ENCODE measurements at places on chromosomes 11 and 22.
A peak's percentile ranks its signal among the peaks of the same experiment; 100 is the strongest.

DNA sequence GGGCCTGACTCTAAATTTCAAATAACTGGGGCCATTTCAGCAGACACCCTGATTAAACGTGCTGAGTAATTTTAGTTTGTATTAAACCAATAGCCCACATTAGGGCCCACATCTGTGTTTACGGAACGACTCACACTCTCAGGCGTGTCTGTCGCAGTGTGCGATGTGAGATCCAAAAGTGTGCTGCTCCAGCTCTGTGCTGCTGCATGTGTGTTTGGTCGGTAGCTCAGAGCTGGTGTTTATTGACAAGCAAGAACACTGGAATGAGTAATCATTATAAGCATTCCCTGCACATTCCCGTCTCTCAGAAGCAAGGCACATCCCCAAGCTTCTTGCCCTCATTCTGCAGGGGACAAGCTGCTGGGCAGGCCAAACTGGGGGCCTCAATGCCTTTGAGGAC lies 7.8 kb downstream of the OPCML start:
- DNase-seq, result no peak

DNA sequence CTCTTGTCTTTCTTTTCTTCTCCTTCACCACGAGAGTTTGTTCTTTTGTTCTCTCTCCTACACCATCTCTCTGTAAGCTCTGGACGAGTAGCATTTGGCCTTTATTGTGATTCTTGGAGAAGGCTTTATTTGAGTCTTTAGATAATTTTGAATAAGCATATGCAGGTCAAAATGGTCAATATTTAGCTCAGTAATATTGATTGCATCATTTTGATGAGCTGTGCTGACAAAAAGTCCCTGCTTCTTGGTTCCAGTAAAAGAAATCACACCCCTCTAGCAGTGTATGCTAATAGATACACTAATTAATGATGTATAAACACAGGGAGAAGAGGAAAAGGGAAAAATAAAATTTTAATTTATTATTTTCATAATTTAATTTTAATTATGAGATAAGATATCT lies 25.8 kb upstream of the MUC15 start:
- no peak for DNase-seq

DNA sequence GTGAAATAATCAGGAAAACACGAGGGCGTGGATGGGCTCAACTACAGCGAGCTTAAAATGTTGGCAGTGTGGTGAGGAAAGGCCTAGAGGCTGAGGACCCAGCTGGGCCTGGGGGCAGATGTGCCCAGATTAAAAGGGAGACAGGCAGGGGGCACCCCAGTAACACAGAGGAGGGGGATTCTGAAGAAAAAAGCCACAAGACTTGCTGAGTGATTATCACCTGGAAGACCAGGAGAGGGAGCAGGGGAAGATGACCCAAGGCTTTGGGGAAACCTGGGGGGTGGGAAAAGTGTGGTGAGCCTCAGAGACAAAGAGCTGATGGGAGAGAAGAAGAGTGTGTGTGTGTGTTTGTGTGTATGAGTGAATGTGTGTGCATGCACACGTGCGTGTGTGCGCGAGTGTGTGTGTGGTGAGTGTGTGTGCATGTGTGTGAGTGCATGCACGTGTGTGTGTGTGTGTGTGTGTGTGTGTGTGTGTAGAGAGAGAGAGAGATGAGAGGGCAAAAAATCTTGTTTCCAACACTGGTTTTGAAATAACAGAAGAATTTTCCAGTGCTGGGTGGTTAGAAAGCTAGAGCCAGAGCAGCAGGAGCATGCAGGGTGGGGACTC lies 500.5 kb downstream of the BUD13 start:
- no peak for DNase-seq

DNA sequence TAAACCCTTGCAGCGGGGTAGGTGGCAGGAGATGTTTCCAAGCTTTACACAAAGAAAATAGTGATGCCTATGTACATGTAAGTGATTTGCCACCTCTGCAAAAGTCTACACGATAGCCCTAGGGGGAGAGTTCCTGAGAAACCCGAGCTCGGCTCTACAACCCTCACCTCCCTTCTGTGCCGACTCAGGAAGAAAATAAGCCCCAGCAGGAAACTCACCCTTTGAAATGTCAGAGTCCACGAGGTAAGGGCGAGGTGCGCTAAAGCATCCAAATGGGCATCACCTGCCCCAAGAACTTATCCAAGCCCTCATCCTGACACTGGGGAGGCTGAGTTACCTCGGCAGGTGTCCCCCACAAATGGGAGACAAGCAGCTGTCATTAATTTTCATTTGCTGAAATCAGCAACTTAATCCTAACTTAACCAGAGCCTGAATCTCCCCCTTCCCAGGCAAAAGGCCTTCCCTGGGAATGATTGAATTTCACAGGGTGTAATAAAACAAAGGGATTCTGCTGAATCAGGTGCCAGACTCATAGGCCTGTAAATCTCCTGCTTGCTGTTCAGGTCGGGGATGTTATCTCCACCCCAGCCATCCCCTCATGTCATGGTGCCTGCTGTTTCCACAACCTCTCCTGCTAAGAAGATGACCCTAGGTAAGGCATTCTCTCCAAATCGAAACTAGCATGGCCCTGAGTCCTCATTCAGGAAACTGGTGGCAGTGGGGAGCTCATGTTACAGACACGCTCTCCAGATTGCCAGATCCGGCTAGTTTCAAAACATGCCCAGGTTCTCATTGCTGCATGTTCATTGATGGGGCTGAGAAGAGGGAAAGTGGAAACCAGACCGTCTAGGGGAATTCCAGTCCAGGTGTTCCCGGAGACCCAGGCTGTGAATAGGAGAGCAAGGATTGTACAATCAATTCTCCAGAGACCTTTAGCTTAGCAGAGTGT lies 105.3 kb upstream of the KIRREL3 start:
- no peak for DNase-seq

DNA sequence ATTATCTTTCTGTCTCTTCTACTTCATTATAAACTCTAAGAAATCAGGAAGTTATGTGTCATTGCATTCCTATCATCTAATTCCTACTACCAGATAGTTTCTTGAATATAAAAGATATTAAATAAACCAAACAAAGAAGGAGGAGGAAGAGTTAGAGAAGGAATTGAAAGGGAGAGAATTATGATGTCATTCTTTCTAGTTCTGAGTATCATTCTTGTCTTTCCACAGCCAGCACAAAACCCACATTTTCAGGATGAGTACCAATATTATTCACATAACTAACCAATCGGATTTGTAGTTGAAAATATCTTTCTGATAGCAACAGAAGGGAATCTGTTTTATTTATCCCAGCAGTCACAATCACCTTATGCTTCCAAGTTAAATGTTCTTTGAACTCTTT lies 13.3 kb downstream of the MS4A13 start:
- no peak for DNase-seq

DNA sequence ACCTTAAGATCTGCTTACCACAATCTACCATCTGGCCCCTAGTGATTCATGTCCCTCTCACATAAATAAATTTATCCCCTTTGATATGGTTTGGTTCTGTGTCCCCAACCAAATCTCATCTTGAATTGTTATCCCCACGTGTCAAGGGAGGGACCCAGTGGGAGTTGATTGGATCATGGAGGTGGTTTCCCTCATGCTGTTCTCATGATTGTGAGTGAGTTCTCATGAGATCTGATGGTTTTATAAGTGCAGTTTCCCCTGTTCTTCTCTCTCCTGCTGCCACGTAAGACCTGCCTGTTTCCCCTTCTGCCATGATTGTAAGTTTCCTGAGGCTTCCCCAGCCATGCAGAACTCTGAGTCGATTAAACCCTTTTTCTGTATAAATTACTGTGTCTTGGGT lies 37.2 kb downstream of the OR2AG2 start:
- DNase-seq, result no peak

DNA sequence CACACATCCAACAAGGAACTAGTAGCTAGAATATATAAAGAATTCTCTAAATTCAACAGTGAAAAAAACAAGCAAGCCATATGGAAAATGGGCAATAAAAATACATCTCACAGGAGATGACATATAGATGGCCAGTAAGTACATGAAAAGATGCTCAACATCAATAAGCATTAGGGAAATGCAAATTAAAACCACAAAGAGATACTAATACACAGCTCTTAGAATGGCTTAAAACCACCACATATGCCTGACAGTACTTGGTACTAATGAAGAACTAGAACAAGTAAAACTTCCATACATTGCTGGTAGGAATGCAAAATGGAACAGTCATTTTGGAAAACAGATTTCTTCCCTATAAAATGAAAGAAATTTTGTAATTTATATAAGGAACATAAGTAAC lies 71.6 kb upstream of the GAB2 start:
- DNase-seq, result no peak

GRCh38 chr11:64877390-64878222 lies 815 bp downstream of the EHD1 start:
- DNase-seq, result no peak

- peak; percentile 61 for DNase-seq
These were observed 1.6 kb upstream of the LGALS2 start for GRCh38 chr22:37581504-37581903.

DNA sequence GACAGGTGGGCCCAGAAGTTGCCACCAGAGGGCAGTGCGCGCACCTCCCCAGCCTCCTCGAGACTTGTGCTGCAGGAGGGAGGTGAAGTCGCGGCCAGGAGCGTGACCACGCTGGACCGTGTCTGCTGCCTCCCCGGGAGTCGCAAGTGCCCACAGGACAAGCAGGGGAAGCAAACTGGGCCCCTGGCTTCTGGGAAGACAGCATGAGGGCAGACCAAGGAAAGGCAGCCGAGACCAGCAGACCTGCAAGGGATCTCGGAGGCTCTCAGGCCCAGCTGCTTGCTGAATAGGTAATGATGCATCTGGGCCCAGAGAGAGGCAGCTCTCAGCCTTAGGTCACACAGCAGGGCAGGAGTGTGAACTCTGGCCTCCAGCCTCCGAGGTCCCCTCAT lies 17.0 kb upstream of the IL2RB start:
- peak; percentile 68 for DNase-seq

- DNase-seq, result peak; percentile 9
These were observed 25.8 kb upstream of the DAGLA start for GRCh38 chr11:61654397-61654829.

GRCh38 chr11:35477901-35478300 lies 47.5 kb downstream of the PAMR1 start:
- no peak for DNase-seq

GRCh38 chr22:47213571-47214230 lies 451.3 kb downstream of the TBC1D22A start:
- DNase-seq, result no peak
